ENCODE measurements at places on chromosomes 5 and 9.
A peak's percentile ranks its signal among the peaks of the same experiment; 100 is the strongest.

DNA sequence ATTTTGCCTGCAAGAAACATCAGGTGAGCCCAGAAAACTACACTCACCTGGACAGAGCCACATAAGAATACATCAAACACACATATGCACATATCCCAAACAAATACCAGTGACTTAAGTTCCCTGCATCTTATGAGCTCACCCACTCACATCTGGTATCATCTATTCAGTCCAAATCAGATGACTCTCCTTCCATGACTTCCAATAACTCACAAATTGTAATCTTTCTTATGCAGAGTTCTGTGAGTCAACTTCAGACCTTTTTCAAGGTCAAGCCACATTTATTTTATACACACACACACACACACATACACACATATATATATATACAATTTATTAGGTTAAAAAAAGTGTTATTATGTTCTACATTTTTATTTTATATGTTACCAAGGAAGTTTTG, 1711.9 kb upstream of the CDH9 start:
- DNase-seq = no peak

DNA sequence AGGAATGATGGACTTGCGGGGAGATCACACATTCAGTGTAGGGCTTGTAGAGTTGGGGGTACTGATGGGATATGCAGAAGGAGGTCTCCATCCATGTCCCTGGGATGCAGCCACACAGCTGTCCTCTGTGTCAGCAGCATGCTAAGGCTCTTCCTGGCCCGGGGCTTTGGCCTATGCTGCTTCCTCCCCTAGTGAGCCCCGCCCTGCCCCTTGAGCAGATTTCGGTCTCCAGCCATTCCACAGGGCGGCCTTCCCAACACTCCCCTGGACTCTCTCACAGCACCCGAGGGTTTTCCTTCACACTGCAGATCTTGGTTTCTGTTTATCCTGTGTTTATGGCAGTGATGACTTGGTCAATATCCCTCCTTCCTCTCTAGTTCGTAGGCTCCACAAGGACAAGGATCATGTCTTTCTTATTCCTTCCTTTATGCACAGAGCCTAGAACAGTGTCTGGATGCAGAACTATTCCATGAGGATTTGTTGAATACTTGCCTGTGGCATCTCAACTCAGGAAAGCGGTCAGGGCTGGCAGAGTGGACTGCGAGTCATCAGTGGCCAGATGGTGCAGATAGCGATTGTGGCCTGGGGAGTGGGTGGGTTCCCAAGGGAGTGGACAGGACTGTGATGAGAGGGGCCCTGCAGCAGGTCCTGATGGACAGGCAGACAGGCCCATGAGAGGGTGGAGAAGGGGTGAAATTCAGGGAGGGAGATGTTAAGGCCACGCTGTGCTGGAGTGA, 114.2 kb downstream of the RGS3 start:
- DNase-seq = peak; percentile 12

DNA sequence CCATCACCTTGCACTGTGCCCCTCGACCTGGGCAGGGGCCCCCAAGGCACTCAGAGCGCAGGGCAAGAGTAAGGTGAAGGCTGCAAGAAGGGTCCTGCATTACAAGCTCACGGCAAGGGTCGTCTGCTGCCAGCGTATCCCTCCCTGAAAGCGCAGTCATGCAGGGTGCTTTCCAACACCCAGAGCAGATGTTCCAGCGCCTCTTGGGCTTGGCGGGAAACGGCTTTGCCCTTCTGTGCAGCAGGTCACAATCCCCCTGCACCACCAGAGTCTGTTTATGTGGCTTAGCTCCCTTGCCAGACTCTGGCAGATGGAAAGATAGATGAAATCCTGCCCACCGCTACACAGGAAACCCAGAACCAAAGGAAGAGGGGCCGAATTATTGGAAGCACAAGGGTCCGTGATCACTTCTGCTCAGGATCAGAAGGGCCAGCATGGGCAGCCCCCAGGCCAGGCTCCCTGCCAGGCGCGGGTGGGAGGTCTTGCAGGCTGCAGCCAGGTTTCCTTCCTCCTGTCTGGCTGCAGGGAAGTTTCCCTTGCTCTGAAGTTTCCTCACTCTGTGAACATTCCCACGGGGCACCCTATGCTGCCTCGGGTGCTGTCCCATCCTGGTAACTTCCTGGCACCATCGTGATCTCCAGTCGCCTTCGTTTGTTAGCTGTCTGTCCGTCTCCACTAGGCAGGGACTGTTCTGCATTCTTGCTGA, 132.2 kb downstream of the ZNF354C start:
- no peak for DNase-seq

GRCh38 chr5:80198399-80198798, 57.4 kb downstream of the SERINC5 start:
- DNase-seq = peak; percentile 24

DNA sequence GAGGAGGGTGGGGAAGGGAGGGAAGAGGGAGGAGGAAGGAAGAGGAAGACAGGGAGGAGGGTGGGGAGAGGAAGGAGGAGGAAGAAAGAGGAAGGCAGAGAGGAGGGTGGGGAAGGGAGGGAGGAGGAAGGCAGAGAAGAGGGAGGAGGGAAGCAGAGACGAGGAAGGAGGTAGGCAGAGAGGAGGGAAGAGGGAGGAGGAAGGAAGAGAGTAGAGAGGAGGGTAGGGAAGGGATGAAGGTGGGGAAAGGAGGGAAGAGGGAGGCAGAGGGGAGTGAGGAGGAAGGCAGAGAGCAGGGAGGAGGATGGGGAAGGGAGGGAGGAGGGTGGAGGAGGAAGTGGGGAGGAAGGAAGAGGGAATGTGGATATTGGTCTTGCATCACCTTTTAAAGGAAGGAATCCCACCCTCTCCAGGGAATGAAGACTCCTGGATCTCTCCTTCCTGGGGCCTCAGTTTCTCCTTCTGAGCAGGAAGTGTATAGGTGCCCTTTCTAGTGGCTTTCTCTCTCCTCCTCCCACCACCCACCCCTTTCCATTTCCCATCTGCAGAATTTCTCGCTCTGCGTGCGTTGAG, 188.9 kb upstream of the ZNF618 start:
- no peak for DNase-seq

DNA sequence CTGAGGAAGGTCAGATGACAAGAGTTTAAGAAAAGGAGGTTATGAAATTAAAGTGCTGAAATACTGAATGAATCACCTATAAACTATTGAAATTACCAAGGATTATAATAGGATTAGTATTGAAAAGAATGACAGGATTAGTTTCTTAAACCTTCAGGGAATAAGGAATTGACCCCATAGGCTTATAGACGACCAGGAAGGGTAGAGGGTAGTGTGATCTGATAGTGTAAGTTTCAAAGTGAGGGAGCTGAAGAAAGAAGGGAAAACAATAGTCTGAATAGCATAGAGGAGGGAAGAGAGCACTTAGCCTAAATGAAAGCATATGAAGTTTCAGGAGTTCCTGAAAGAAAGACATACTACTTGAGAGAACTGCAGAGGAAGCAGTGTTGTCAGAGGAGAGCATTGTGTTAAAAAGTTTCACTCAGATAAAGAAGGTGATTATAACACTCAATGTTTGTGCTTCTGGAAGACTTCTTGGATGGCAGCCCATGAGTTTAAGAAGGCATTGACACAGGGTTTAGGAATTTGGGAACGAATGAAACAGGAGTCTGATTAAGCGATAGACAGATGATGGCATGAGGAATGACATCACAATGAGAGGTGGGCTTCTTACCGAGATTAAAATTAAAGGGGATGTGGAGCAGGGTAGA, 557.9 kb upstream of the GRAMD2B start:
- DNase-seq = no peak
